ENCODE measurements at places on chromosomes 1 and 21.

DNA sequence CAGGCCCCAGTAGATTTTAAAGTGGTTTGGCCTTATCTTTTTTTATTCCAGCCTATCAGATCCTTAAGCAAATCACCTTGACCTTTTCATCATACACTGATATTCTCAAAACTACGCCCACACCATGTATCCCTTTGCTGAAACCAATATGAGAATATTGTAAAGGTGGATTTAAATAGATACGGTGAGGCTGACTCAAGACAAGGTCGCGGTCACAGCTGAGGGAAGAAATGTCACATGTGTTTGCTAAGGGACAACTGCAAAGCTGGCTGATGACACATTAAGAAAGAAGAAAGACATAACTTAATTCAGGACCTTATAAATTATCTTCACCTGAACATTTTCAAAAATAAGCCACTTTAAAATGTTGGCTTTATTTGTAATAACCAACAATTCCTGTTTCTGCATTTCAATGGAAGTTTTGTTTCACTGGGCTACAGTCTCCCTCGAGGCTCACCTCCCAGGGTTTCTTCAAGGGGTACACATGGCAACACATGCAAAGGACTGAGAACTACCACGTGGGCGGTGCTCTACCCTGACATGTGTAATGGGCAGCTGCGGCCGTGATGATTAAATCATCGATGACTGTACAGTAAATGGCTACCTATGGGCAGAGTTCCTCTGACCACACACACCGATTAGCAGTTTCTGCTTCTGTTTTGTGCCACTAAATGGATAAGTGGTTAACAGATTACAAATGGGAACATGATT is 189.5 kb downstream of the SIPA1L2 start:
- DNase-seq: no peak

DNA sequence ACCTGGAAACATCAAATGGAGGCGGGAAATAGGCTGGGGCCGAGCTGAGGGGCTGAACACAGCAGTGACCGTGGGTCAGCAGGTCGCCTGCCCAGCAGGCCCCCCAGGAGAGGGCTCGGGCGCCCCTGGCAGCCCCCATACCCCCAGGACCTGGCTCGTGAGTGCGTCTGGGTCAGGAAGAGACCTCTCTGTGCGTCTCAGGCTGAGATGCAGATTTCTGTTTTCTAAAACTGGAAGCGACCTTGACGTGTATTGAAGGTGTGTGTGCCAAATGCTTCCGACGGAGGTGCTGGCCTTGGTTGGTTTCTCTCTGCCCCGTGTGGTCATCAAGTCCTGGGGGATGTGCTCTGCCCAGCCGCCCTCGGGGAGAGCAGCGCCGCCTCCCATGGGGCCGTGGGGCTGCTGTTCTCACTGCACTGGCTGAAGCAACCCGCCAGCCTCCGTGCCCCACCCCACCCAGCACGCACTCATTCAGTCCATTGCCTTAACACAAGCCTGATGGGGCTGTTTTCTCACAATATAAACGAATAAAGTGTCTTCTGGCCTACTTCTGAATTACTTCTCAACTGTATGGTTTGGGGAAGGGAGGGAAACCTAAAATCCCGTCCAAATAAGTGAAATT is 7.4 kb downstream of the PEX10 start:
- DNase-seq: no peak

- peak; percentile 45 for DNase-seq
Measured at GRCh38 chr1:161216945-161217712, 2.0 kb downstream of the FCER1G start.

- DNase-seq: no peak
Measured at GRCh38 chr1:23913212-23913880, at the start of gene CNR2. Gene CNR2, minus strand, starts transcription at chr1:23913362. Its CDS starts 37,745 bp downstream, at chr1:23875617.

GRCh38 chr1:28199328-28200233 is 23.1 kb upstream of the PTAFR start:
- DNase-seq: peak; percentile 59

GRCh38 chr1:31414980-31415370 is 2.0 kb downstream of the SERINC2 start:
- no peak for DNase-seq

- no peak for DNase-seq
Measured at GRCh38 chr1:78825561-78825960, 175.9 kb downstream of the IFI44 start.

GRCh38 chr1:22969304-22969709 is 3.4 kb downstream of the LACTBL1 start:
- DNase-seq: no peak

DNA sequence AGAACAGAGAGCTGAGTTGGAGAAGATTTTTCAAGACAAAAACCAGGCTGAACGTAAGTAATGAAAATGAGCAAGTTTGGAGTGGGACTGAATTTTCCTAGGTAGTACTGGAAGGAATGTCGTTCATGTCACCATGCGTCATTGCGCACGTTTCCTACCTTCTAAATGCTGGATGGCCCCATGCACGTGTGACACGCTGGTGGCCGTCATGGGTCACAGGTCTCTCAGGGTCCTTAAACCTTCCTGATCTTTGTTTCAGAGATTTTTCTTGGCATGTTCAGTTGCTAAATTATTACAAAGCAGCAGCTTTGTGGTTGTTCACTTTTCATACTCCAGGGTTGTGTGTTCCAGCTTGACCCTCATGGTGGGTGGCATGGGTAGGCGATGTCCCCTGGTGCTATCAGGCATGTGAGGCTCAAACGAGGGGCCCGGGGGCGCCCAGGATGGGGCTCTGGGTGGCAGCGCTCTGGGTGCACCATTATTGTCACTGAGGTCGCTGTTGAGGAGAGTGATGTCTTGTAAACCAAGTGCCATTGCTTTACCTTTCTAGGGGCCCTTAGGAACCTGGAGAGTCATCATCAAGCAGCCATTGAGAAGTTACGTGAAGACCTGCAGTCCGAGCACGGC is 25.3 kb downstream of the PCNT start:
- no peak for DNase-seq

DNA sequence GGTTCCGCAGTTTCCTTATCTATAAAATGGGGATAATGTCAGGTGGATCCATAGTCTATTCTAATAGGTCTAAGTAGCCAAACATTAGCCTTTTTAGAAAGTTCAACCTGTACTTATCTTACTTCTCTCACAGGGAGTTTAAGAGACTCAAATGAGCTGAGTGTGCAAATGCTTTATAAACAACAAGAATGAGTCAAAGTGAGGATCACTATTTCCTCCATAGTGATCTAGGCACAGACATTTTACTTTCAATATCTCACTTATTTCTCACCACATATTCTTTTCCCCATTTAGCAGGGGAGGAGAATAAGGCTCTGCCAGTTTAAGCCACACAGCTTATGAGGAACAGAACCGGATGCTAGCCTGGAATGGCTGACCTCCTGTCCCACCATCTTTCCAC is 92.1 kb upstream of the LMO4 start:
- no peak for DNase-seq

DNA sequence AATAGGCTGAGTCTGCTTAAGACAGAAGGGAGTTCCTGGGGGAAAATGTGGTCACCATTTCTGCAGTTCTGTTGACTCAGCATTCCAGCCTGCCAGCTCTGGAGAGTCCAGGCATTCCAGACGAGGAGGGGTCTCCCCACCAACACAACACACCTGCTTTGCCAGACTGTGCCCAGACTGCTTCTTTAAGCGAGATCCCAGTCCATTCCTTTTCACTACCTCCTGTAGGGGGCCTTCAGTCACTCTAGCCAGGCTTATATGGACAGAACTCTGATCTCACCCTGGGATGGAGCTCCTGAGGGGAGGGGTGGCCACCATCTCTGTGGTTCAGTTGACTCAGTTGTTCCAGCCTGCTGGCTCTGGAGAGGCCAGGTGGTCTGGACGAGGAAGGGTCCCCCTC is 48.5 kb downstream of the UBE2U start:
- no peak for DNase-seq

GRCh38 chr1:20259646-20260045 is 31.0 kb upstream of the VWA5B1 start:
- DNase-seq: no peak

GRCh38 chr1:2630498-2631135 is 2.2 kb downstream of the MMEL1 start:
- no peak for DNase-seq

DNA sequence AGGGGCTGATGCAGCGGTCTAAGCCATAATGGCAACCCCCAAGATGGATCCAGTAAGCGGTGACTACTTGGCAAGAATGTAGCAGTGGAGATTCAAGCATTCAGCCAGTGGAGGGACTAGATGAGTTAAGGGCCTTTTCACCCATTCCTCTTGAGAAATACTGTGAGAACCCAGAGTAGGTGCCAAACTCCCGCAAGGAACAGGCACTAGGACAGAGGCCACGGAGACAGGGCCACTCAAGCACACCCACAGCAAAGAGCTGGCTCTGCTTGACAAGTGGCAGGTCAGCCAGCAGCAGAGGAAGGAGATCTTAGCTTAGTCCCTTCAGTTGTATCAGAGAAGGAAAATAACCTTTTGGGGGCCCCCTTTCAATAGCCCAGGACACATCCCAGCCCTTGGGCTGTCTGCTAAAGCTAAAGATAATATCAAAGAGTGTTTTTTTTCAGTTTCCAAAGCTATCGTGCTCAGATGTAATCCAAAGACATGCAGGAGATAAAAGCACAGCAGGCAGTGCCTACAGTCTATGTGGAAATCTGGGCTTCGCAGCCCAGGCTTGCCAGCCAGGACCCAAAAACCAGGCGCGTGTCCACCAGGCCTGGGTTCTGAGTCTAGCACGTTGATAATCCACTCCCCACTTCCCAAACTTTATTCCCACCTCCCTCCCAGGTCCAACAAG is 62.0 kb upstream of the GOLT1A start:
- no peak for DNase-seq

GRCh38 chr1:51255331-51255730 is 19.3 kb downstream of the RNF11 start:
- no peak for DNase-seq

DNA sequence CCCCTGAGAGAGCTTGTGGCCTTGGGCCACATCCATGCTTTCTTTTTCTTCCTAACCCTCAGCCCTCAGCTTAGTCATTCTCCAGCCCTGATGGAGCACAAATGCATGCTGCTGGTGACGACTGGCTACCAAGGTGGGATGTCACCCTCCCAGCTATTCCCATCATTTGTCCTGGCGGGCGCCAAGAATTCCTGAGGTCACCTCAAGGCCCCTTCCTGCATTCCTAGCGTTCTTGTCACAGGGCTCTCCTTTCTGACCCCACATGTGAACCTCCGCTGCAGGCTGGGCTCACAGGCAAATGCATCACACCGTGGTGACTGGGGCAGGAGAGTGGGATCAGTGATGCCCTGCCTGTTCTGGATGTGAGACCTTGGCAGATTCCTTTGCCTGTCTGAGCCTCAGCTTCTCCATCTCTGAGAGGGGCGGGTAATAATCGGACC is 53.4 kb upstream of the IFFO2 start:
- no peak for DNase-seq

DNA sequence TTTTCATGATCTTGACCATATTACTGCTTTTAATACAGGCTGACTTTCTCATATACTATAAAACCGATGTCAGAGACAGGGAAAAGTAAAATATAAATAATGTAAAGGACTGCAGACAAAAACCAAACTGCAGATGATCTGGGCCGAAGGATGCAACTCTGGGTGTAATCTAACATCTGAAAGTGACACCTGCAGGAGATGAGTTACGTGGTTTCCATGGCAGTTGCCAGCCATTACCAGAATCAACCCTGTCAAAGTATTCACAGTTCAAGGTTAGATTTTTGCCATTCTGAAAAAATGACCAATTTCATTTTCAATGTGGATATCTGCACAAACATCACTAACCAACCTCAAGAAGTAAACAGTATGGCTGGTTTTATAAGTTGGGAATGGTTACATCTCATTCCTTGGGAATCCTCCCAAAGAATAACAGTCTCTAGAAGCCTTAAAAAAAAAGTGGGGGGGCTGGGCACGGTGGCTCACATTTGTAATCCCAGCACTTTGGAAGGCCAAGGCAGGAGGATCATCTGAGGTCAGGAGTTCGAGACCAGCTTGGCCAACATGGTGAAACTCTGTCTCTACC is 27.7 kb downstream of the DNAJC11 start:
- no peak for DNase-seq
